ENCODE measurements at places on chromosomes 4 and X. TPM values are rescaled to one million over a fixed set of nuclear protein-coding genes. Genes with fewer than 3 reads are reported as not detected.

DNA sequence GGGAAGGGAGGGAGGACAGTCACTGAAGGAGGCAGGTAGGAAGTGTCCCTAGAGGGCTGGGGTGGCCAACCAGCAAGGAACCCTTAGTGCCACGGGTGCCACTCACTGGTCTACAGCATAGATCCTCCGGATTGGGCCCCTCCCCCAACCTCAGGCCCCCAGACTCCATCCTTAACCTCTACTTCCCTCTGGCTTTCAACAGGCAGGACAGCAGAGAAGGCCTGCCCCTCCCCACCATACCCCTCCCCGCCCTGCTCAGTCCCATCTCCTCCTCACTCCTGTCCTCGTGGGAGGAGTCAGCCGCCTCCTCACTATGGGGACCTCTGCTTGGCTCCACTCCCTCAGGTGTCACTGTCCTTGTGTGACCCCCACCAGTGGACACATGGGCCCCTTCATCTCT, 77.7 kb upstream of the PSAPL1 start:
- DNase-seq, result no peak

FREM3 gene
- total RNA-seq, result 1.5 TPM

DNA sequence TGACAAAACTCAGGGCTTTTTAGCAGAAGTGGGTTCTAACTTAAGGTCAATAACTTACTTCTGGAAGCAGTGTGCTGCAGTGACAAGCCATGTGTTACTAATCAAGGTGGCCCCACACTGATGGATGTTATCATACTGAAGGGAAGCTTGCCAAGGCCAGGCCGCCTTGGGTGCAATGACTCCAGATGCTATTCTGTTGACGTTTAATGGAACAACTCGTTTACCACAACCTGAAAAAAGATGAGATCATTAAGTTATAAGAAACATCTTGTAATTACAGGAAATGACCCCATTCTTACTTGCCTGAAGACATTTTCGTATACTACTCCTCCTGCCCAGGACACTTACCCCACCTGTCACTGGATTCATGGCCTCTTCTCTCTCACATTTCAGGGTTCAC, 38.9 kb upstream of the TMPRSS11D start:
- no peak for DNase-seq

DNA sequence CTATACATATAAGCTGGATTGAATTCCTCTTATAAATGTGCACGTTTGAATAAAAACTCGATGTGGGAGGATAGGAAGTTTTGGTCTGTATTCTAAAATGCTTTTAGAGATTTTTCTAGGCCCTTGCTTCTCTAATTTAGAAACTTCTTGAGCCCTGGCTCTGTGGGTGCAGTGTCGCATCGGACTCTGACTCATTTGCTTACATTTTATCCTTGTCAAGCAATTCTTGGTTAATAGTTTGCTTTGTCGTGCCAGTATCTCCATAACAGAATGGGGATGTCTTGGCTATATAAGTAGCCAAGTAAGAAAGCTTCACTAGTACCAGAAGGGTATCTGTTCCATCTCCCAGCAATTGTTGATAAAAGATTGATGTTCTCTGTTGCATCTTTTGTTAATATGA, 10.7 kb downstream of the SGMS2 start:
- no peak for DNase-seq

DNA sequence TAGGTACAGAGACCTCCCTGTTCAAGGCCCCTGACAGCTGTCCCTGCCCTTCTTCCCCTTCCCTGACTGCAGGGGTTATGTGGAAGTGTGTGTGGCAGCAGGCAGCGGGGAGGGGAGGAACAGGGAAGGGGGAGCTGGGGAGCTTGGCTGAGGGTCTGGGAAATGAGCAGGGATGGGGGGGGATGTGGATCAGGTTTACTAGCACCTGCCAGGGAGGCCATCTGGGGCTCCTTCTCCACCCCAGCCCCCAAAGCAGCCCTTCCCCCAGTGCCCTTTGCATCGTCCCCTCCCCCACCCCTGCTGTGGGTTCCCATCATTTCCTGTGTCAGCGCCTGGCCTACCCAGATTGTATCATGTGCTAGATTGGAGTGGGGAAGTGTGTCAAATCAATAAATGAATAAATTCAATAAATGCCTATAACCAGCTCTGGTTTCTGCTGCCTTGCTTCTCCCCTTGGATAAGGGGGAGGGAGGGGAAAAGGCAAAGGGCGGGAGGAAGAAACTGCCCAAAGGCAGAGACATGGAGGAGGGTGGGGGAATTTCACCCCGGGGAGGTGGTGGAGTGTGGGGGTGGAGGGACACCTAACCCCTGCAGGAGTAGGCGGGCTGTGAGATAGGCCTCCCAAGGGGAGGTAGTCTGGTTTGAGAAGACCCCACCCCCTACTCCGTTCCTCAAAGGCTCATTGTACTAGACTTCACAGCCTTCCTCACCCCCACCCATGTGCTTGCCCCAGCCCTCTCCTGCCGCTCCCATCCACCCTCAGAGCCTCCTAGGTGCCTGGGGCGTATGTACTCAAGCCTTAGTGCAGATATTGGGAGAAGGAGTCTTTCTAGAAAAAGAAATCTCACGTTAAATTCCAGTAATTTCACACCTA, 3.2 kb downstream of the CXorf65 start:
- no peak for DNase-seq

DNA sequence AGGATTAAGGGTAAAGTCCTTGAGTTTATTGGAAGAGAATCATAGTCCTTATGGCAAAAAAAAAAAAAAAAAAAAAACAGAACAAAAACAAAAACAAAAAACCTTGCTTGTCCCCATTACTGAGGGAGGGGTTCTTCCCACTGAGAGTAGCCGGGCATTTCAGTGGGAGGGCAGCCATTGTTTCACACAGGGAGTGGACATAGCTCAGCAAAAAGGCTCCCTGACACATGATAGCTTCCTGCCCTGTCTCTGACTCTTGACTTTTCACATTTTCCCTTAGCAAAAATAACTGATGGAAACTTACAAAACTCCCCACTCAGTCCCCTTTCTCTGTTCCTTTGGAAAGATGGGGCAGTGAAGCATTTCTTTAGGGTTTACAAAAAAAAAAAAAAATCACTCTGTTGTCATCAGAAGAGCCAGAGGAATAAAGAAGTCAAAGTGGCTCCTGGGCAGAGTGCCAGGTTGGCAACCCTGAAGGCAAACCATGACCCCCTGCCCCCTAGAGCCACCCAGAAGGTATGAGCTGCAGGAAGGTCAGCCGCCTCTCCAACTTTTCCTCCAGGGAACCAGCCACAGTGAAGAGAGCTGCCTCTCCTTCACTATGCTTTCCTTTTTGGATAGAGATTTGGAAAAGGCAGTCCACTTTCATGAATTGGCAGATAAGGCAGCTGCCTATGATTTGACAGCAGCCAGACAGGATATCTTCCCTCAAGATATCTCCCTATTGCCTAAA, 170.6 kb downstream of the KDR start:
- DNase-seq, result no peak
